ENCODE measurements at places on chromosomes 4 and X.

DNA sequence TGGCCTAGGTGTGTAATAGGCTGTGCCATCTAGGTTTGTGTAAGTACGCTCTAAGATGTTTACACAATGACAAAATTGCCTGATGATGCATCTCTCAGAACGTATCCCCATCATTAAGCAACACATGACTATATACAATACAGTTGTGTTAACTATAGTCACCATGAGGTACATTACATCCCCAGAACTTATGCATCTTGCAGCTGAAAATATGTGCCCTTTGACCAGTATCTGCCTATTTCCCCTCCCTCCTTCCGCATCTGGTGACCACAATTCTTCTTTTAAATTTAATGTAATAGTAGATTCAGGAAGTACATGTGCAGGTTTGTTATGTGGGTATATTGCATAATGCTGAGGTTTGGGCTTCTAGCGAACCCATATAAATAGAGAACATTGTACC, 239.8 kb upstream of the IL1RAPL1 start:
- DNase-seq: no peak

- DNase-seq: no peak
These were observed 172.6 kb upstream of the PSAPL1 start for GRCh38 chr4:7607156-7607910.

GRCh38 chr4:153275380-153276276, 68.9 kb upstream of the MND1 start:
- DNase-seq: no peak

DNA sequence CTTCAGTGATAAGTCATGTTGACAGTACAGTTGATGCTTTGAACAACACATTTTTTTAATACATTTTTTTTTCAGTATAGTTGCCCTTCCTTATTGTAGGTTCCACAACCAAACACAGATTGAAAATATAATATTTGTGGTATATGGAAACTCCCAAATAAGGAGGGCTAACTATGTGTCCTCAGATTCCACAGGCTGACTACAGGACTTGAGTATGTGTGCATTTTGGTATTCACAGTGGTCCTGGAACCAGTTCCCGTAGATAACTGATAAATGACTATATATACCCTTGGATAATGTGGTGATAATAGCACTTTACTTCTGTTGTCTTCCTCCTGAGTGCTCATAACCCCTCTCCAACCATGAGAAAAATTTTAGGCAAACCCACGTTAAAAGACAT, 111.6 kb upstream of the NUDT6 start:
- no peak for DNase-seq

DNA sequence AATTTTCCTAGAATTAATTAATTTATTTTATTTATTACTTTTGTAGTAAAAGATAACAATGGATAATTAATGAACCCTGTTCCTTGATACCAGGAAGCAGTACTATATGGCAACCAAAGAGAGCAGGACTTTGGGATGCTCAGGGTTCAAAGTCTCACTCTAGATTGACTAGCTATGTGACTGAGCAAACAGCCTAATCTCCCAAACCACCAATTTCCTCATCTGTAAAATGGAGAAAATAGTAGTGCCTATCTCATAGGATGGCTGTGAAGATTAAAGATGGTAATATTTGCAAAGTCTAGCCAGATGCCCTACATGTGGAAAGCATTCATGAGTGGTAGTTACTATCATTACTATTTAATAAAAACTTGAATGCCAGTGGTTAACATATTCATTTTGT, 97.6 kb downstream of the PRDM5 start:
- DNase-seq: no peak

GRCh38 chrX:66680451-66680850, 41.6 kb upstream of the EDA2R start:
- no peak for DNase-seq

DNA sequence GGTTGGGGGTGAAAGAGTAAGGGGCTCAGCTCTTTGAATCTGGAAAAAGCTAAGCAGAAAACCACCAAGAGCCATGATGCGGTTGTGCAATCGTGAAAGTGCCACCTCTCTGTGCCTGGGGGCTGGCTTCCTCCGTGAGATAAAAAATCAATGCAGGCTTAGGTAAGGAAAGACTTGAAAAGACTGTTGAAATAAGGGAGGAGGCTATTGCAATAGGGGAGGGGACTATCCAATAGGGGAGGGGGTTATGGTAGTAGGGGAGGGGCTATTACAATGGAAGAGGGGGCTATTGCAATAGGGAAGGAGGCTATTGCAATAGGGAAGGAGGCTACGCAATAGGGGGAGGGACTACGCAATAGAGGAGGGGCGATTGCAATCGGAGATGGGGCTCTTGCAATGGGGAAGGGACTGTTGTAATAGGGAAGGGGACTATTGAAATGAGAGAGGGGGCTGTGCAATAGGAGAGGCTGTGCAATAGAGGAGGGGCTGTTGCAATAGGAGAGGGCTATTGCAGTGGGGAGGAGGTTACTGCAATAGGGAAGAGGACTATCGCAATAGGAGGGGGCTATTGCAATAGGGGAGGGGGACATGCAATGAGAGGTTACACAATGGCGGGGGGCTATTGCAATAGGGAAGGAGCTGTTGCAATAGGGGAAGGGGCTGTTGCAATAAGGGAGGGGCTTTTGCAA, 162.3 kb upstream of the PSAPL1 start:
- DNase-seq: no peak

- DNase-seq: no peak
These were observed 33.1 kb downstream of the SLC10A7 start for GRCh38 chr4:146488495-146489174.

DNA sequence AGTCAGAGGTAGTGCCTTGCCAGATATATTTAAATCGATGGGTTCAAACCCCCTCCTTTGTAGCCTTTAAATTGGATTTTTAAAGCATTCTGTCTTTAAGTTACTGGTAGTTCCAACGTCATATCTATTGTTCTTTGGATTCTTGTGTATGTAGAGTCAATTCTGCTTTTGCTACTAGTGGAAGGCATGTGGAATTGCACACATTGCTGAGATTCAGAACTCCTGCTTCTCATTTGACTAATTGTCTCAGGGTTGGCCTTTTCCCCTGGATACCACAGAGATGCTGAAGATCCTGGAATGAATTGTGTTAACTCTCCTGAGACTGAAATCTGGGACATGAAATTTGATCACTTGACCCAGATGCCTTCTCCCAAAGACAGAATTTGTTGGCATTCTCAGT, 328.3 kb upstream of the RPS6KA3 start:
- no peak for DNase-seq

- no peak for DNase-seq
These were observed 214.7 kb upstream of the INTU start for GRCh38 chr4:127417885-127418535.

DNA sequence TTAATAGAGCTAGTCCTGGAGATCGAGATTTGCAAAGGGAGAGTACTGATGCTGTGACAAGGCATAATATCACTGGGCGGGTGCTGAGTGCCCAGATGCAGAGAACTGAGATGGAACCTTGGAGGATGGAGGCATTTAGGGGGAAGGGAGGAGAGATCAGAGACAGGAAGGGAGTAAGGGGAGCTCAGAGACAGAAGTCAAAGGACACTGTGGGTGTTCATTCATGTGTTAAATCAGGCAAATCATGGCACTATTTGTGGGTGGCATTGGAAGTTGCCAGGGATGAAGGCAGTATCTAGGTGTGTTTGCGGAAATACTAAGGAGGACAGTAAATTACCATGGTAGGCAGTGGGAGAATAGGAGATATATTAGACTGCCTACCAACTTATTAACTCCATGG, 135.0 kb downstream of the RBM46 start:
- DNase-seq: no peak

DNA sequence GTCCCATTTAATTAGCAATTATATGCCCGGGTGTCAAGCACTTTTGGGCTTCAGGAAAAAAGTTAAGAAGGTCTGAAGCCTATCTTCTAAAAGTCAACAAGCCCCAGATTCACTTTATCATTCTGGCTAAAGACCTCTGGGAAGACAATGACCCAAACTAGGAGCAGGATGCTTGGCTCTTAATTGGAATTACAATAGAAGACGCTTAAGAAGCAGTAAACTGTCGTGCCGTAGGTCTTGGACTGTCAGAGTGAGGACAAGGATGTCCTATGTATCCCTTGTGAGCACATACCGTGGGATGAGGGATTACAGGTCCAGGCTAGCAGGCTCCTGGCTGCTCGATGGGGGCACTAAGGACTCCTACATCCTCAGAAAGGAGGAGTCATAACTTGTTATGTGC, 3.2 kb upstream of the ARHGAP36 start:
- no peak for DNase-seq

DNA sequence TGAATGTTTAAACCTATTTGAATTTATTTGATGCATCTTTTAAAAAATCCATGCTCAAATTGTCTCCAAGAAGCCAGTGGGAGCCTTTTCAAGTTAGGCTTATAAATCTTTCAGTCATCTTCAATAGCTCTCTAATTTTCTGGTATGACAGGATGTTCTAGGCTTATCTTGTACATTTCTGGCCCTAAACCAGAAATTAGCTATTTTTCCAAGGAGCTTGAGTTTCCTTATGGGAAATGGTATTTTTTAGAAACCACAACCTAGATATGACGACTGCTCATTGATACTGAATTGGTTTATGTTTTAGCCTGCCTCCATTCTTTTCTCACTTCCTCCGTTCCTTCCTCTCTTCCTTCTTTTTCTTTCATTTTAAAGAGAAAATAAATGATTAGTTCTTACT, 172.3 kb downstream of the SPRY1 start:
- no peak for DNase-seq

DNA sequence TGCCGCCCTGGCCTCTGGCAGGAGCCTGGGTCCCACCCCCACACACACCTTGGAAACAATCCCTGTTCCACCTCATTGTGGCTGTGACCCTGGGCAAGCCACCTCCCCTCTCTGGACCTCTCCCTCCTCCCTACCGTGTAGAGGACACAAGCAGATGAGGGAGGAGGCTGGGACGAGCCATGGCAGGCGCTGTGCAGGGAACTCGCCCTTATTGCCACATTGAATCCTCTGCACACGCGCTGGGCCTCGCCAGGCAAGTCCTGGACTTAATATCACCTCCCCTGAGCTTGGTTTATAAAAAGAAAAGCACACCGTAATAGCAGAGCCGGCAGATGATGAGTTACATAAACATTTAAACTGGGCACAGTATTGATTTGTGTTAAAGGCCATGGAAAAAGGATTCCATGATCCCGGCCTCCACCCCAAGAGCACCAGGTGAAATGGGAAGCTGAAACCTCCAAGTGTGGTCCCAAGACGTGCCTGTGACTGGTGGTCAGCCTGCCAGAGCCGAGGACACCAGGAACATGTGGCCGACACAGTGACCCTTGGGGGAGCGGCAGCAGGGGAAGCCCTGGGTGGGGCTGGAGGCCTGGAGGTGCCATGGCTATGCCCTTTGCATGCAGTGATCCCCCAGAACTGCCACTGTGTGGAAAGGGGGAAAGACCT, 81.1 kb downstream of the PPP2R2C start:
- no peak for DNase-seq

- DNase-seq: no peak
These were observed 23.1 kb downstream of the MAGEA8 start for GRCh38 chrX:149903889-149904748.

DNA sequence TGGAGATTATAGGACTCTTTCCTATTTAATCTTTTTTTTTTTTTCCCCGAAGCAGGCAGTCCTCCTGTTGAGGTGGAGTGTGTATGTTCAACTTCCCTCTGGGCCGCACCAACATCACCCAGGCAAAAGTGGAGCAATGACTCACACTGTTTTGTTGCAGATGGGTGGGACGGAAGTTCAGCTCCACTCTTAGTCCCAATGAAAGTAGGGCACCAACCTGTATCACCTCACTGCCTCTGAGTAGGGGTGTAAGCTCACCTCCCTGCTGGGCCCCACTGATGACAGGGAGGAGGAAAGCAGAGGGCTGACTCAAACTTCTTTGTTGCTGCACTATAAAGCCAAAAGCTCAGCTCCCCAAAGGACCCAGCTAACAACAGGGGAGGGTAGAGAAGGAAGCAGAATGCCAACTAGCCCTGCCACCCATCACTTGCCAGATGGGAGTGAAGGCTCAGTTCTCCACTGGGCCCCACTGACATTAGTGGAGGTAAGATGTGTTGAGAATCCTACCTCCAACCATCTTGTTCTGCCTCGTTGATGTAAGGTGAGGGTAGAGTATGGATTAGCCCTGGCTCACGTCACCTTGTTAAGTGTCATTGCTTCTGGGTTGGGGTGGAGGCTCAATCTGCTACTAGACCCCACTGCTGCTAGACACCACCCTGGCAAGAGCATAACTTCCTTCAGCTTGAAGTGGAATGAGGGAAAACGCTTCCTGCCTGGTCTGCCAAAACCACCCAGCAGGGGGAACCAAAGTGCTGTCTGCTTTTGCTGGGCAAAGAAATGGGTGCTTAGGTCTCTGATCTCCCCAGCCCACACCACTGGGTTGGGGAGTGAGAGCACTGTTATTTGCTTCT, 14.1 kb downstream of the RPS6KA3 start:
- peak; percentile 41 for DNase-seq

DNA sequence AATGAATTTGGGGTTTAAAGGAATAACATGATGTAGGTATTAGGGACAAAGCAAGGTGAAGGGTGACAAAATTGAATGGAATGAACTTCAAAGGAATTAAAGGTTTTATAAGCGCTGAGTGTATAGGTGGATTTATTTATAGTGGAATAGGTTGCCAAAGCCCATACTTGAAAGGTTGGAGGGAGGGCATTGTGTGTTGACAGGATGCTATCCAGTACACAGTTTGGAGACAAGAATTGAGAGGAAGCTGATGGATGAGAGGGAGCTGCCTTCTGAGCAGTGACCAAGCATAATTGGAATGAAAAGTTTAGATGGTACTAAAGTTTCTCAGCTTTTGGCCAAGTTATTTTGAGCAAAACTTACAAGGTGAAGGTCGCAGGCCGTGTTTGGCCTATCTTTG, 52.6 kb upstream of the RAB33B start:
- DNase-seq: no peak

- no peak for DNase-seq
These were observed 269.0 kb upstream of the PABPC4L start for GRCh38 chr4:134470544-134470943.

Data from activated CD8-positive, alpha-beta memory T cell treated with anti-CD3 and anti-CD28 coated beads for 48 hours (primary cell).